ENCODE measurements at places on chromosomes 3 and 15. TPM values are rescaled to one million over a fixed set of nuclear protein-coding genes. Genes with fewer than 3 reads are reported as not detected.
A peak's percentile ranks its signal among the peaks of the same experiment; 100 is the strongest.

- no peak for DNase-seq
These were observed 10.7 kb downstream of the XIRP1 start for GRCh38 chr3:39181408-39182335.

DNA sequence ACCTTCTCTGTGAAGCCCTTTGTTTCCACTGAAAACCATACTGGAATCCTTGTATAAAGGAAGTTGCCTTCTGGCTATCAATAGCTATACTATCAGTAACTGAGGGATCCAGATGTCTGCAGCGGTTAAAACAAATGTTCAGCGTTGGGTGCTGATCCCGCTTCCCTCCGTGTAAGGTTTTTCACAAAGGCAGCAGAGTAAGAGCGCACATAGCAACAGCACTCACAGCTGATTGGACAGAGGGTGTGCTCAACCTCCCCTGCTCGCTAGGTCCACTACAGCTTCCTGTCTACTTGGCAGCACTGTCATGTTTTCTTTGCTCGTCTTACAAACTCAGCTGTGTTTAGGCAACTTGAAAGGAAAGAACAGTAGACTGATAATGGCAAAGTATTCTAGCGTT is 27.3 kb downstream of the ATOSA start:
- peak; percentile 83 for DNase-seq

DNA sequence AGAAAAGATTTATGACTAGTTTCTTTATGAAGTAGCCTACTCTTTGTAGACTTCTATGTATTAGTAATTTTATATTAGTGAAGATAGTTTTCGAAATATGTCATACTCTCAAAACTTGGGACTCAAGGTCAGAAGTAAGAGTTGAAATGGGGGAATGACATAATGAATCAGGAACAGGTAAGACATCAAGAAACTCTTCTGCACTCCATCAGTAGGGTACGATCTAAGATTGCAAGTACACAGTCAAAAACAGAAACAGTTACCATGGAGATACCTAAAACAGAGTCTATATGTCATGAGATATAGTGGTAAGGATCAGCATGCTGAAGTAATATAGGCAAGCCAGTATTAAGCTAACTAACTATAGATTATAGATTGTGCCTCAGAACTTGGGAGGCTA is 187.0 kb upstream of the MLF1 start:
- DNase-seq: no peak

GRCh38 chr3:22263042-22263441 is 512.0 kb upstream of the ZNF385D start:
- DNase-seq: no peak

- DNase-seq: no peak
These were observed 151.5 kb downstream of the ALCAM start for GRCh38 chr3:105518203-105518602.

- DNase-seq: peak; percentile 70
These were observed 2.1 kb downstream of the ATP11B start for GRCh38 chr3:182795389-182795782.

DNA sequence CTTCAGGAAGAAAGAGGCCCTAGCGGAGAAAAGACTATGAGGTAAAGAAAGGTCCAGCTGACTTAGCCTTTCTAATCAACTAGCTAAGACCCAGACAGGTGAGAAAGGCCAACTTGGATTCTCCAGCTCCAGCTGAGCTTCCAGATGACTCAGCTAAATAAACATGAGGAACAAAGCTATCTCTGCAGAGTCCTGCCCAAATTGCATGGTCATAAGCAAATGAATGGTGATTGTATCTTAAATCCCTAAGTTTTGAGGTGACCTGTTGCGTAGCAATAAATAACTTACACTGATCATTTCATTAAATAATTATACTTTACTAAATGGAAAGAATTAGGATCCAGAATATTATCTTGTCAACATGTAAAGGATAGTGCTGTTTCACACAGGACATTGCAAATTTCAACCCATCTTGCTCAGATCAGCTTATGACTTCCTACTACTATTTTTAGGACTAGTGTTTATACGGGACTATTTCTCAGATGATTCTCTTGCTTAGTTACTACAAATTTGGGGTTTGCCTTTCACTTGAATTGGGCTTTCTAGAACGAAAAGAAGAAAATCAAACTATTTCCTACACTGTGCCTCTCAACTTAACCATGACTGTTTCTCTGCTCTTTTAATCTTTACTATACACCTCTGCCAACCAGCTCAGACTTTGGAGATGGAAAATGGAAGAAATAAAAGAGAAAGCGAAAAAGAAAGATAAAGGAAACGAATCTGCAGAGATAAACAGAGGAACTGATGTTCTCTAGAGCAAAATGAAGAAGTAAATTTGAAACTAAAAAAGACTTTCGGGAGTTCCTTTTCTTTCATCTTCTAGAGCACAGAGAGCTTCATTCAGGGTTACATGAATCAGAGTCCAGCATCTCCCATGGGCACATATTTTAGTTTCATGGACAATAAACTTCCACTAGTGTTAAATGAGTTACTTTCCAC is 6.6 kb upstream of the ADGRG7 start:
- DNase-seq: peak; percentile 71

The SNTN gene
- 0.09 TPM for polyA plus RNA-seq

The LTF gene
- 0.81 TPM for polyA plus RNA-seq

The MEX3B gene
- polyA plus RNA-seq: not detected

- DNase-seq: no peak
These were observed 68.0 kb downstream of the COL8A1 start for GRCh38 chr3:99706410-99706809.

- DNase-seq: no peak
These were observed 123.3 kb upstream of the CMC1 start for GRCh38 chr3:28118087-28118486.

DNA sequence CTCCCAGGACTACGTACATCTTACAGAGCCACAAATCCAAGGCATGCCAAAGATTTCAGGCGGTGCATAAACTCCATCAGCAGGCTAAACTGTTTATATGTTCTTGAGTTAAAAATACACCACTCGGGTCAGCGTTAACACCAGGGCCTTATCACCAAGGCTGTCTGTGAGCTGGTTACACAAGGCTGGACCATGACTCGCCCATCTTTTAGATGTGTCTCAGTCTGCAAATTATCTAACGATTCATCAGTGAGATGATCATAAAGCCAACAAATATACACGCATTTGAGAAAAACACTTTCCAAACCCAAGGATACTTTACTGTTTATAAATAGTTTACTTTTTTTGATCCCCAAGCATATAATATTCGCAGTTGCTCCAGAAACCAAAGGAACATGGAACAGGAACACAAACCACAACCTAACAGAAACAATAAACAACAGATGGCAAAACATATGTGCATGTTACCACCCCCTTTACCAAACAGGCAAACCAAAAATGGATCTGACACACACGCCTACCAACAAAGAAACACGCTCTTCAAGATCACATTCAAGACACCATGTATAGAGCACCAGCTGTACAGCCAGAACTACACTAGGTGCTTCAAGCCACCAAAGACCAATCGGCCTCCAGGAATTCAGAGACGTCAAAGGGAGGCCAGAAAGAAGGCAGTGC is 15.4 kb downstream of the LRIG1 start:
- DNase-seq: peak; percentile 23

DNA sequence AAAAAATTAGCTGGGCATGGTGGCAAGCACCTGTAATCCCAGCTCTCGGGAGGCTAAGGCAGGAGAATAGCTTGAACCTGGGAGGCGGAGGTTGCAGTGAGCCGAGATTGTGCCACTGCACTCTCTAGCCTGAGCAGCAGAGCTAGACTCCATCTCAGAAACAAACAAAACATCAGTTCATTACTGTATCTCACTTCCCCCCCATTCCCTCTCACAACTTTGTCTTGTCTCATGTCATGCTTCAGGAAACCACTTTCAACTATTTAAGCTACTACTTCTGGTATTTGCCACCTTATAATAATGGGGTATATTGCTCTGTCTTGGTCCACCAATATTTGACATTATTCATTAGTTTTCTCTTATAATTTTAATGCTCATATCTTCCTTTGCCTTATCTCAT is 26.2 kb downstream of the PIK3CA start:
- no peak for DNase-seq

DNA sequence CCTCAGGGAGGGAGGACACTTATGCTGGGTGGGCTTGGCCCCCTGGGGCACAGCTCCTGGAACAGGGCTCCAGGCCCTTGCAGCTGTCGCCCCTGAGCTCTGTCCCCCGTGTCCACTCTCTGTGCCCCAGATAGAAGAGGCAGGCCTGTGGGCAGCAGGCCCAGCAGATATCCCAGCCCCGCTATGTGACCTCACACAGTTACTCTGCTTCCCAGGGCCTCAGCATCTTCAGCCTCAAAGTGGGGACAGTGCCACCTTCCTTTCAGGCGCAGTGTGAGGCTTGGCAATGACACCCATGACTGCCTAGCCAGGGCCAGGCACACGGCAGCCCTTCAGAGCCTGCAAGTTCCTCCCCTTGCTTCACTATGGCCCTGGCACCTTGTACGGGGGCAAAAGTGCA is 98.4 kb downstream of the IQSEC1 start:
- DNase-seq: no peak

DNA sequence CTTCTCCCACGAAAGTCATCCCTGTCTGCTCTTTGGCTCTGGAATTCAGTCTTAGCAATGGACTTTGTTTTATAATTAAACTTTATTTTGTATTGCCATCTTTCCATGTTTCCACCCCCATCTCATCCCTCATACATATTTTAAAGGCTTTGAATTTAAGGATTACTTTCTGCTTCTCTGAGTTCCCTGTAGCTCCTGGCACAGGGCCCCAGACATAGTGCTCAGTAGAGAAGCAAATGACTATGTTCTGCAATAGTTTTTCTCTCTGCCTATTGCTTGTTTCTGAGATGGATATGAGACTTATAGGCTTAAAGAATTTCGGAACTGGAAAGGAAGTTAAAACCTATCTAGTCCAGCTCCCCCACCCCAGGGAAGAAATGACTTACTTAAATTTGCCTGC is 197.0 kb downstream of the LPP start:
- no peak for DNase-seq

- DNase-seq: peak; percentile 75
These were observed 79.3 kb downstream of the SLC7A14 start for GRCh38 chr3:170506556-170506955.

DNA sequence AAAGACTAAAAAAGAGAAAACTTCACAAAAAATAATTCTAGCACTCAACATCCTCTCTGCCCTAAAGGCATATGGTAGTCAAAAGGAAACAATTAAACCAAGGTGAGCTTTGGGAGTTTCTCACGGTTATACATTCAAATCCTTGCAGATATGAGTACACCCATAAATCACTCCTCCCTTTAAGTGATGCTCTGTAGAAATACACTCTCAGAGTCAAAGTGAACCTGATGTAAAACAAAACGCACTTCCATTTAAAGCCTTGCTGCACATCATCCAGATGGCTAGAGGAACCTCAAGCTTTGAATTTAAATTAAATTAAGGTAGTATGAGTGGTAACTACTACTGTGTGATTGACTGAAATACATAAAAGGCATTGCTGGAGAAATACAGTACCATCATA is 36.0 kb upstream of the AADAC start:
- no peak for DNase-seq

The PGBD4 gene
- polyA plus RNA-seq: 1.1 TPM

The AGTR1 gene
- polyA plus RNA-seq: 1.2 TPM

DNA sequence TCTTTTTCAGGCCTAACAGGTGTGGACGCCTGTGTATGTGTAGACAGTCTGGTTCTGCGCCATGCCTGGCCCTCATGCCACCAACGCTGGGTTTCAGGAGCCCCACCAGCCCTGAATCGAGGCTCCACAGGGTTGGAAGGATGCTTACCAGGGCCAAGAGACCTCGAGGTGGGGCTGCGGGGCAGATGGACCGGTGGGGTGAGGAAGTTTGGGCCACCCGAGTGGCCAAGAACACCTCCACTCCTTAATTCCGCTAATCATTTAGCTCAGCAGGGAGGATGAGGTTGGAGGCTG is 6.0 kb upstream of the ONECUT1 start:
- no peak for DNase-seq

Measured in small intestine (tissue), 16 donors.